Bronchial epithelial cell (primary cell): ENCODE measurements at places on chromosomes 1 and 21.

DNA sequence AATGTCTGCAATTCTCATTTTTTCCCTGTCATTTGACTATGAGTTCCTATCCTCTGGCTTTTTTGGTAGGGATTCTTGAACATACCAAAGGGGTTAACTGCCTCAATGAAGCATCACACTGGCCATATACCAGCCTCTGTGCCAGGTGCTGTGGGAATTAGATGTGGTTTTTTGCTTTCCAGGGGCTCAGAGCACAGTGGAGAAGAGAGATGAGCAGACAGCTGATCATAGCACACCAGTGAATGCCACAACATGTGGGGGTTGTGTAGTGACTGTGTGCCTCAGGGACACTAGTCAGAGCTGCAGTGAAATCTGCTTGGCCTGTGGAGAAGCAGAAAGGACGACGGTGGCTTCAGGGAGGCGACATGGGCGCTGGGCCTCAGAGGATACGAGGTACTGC is 30.8 kb downstream of the HLX start:
- DNase-seq, result no peak

- no peak for DNase-seq
Observed at GRCh38 chr1:39872698-39873097, 10.6 kb downstream of the TRIT1 start.

DNA sequence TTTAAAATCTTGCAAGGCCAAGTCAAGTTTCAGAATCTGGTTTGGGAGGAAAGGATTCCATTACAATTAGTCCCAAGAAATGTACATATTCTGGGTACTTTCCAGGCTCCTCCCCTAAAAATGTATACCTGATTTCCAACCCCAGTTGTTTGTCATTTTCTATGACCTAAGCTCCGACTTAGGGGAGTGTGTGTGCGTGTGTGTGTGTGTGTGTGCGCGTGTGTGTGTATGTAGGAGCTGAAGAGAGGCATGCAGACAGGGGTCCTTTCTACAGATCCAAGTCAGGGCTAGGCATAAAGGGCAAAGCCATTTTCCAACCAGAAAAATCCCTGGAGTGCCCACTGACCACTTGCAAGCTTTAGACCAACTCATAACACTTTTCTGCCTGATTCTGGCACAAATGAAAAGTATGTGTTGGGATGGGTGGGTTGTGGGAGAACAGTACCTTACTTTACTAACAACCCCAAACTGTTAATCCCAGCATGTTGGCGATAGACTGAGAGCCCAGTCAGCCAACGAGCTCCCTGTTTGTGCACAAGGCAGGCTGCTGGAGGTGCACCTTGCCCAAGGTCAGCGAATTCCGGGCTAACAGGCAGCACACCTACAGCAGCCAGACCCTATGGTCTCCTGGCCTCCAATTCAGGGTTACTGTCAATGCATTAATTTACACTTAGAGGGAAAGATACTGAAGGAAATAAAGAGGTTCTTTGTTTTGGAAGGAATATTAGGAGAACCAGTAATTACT is 1.7 kb downstream of the TRABD2B start:
- DNase-seq, result peak; percentile 76

DNA sequence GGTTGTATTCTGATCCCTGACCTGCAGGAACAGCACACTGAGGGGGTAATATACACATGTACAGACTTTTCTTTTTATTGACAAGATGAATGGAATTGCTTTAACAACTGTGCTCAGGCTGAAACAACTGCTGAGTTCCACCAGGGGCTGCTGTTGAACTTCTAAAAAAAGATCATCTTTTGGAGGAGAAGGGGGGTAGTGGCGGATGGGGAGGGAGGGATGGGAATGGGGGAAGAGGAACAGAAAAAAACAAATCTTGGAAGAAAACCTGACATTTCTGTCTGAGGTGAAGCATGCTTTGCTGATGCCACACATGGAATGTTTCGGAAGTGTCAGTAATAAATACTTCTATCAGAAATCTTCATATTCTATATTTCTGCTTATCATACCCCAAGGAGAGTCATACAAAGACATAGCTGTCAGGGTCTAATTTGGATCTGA is 75.0 kb downstream of the RWDD3 start:
- DNase-seq, result peak; percentile 33

- no peak for DNase-seq
Observed at GRCh38 chr21:34865400-34866241, 183.5 kb downstream of the RUNX1 start.

- no peak for DNase-seq
Observed at GRCh38 chr21:43836616-43837015, 28.4 kb upstream of the AGPAT3 start.

DNA sequence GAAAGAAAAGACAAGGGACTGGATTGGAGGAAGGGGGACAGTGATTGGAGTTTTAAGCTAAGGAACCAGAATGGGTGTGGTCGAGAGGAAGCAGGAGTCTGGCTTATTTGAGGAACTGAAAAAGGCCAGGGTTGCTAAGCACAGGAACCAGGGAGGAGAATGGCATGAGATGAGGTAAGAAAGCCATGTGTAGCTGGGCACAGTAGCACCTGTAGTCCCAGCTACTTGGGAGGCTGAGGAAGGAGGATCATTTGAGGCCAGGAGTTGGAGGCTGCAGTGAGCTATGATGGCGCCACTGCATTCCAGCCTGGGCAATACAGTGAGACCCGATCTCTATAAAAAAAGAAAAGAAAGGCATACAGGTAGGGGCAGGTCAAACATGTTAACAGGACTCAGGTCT is 8.1 kb upstream of the KHDRBS1 start:
- DNase-seq, result no peak

DNA sequence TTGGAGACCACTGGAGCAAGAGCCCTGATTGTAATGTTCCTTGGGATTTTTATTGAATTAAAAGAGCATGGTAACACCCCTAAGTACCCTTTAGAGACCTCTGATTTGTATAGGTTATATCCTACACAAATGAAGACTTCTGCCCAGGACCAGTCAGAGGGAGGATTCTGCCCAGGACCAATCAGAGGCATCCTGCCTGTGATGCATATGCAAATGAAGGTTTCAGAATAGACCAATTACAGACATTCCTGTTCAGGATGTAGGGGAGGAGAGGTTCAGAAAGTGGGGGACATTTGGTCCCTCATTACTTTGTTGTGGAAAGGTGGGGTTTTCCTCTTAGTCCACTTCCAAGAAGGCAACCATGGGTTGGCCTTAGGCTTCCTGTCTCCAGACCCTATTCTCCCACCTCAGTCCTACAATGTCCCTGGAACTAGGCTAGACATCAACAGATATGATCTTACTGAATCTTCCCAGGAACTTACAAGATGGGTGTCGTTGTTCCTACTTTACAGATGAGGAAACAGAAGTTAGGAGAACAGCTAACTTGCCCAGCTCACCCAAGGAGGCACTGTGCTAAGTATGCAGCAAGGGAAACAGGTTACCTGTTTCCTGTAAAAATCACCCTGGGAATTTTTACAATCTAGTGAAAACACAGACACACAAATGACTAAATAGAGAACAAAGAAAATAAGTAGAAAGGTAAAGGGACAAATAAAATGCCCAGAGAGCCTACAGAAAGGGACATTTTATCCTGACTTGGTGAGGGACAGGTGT is 36.8 kb upstream of the SFPQ start:
- DNase-seq, result no peak

- DNase-seq, result no peak
Observed at GRCh38 chr1:20266141-20266540, 24.5 kb upstream of the VWA5B1 start.

- DNase-seq, result no peak
Observed at GRCh38 chr1:98675282-98675681, 13.8 kb downstream of the SNX7 start.
